ENCODE measurements at places on chromosomes 7 and 10.

- DNase-seq: no peak
Observed at GRCh38 chr10:71274901-71275796, 43.9 kb upstream of the SLC29A3 start.

- DNase-seq: peak; percentile 16
Observed at GRCh38 chr7:130141161-130141883, 63.9 kb downstream of the TMEM209 start.

DNA sequence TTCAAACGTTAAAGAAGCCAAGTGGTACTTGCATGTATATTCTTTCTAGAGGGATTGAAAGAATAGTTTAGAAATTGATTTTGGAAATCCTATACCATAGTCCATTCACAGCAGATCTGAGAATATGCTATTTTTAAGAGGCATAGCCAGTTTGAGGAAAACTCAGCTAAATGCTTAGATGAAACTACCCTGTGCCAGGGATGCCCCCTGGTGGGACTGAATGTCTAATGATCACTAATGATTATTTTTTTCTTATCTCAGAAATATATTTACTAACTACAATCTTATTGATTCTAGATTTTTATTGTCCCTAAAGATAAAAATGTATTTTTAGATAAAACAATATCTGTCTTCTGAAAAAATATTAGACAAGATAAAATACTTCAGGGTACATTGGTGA, 844.9 kb upstream of the PHF14 start:
- no peak for DNase-seq

GRCh38 chr7:55432939-55433784, 68.0 kb downstream of the LANCL2 start:
- DNase-seq: no peak

GRCh38 chr7:99097730-99098129, 46.2 kb downstream of the SMURF1 start:
- DNase-seq: no peak

- DNase-seq: peak; percentile 60
Observed at GRCh38 chr10:31242902-31243301, 76.1 kb upstream of the ZEB1 start.

GRCh38 chr10:119263951-119264617, 56.7 kb downstream of the GRK5 start:
- no peak for DNase-seq

DNA sequence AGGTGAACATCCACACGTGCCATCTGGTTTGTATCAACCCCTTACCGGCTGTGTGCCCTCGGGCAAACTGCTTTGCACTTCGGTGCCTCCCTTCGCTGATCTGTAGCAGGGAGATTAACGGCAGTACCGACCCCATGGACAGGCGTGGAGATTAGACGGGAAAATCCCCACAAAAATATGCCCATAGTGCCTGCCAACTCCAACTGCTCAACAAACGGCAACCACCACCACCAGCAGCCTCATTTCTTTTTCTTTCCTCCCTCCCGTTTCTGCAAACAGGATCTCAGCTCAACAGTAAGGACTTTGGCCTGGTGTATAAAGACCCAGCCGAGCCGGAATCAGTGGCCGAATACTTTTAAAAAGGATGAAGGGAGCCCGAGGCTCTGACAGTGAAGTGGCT, 31.0 kb downstream of the CHST15 start:
- no peak for DNase-seq

- DNase-seq: peak; percentile 61
Observed at GRCh38 chr10:16787361-16787791, 29.8 kb downstream of the RSU1 start.

Data from stimulated activated CD4-positive, alpha-beta T cell treated with anti-CD3 and anti-CD28 coated beads, TNF-alpha, amount 100 ng/mL, for 4 hours (primary cell).